ENCODE measurements at places on chromosomes 2 and 18. TPM values are rescaled to one million over a fixed set of nuclear protein-coding genes. Genes with fewer than 3 reads are reported as not detected.
A peak's percentile ranks its signal among the peaks of the same experiment; 100 is the strongest.

Gene RBKS
- 1.2 TPM for total RNA-seq

Gene RBMS1
- total RNA-seq: 112 TPM

Gene TMEM247
- total RNA-seq: not detected

Gene CAVIN2
- 23.0 TPM for total RNA-seq

Gene DLX2
- 0.99 TPM for total RNA-seq

Gene MYO1B
- 150 TPM for total RNA-seq

Gene SDC1
- 127 TPM for total RNA-seq

Gene CPO
- total RNA-seq: 0.89 TPM

Gene NGEF
- 3.9 TPM for total RNA-seq

GRCh38 chr2:171531291-171531690, 9.0 kb downstream of the CYBRD1 start:
- DNase-seq: no peak

DNA sequence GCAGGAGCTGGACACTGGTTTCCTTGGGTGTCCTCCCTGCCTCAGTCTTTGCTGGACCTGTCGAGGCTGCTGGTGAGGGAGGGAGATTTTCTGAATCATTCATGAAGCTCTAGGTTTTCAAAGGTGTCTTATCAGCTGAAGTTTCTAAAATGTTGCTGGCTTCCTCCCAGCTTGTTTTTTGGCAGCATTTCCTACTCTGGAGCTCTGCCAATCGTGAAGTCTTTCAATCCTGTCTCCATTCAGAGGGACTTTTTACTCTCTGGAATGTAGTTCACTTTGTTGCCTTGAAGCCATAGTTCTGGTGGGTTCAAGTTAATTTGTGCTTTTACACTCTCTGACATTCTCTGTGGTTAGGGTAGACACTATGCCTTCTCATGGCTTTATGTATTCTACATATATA, 23.9 kb downstream of the SNTG2 start:
- DNase-seq: no peak

DNA sequence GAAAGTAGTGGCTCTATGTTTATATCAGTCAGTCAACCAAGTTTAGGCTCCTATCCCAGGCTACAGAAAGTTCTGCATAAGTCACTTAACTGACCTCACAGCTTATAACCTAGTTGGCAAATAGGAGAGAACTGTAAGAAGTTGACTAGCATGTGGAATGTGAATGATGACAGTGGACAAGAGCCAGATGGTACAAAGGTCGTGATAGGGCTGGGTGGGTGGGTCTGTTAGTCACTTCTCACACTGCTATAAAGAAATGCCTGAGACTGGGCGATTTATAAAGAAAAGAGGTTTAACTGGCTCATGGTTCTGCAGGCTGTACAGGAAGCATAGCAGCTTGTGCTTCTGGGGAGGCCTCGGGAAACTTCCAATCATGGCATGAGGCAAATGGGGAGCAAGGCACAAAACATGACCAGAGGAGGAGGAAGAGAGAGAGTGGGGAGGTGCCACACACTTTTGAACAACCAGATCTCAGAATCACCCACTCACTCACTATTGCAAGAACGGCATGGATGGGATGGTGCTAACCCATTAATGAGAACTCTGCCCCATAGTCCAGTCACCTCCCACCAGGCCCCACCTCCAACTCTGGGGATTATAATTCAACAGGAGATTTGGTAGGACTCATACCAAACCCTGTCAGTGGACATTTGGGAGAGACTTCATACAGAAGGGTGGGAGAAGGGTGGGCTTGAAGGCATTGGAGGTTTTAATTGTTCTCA, 68.8 kb downstream of the LTBP1 start:
- peak; percentile 11 for DNase-seq

- no peak for DNase-seq
Observed at GRCh38 chr18:63788447-63789096, 13.4 kb downstream of the SERPINB7 start.

- no peak for DNase-seq
Observed at GRCh38 chr2:16882706-16883105, 217.1 kb upstream of the CYRIA start.

DNA sequence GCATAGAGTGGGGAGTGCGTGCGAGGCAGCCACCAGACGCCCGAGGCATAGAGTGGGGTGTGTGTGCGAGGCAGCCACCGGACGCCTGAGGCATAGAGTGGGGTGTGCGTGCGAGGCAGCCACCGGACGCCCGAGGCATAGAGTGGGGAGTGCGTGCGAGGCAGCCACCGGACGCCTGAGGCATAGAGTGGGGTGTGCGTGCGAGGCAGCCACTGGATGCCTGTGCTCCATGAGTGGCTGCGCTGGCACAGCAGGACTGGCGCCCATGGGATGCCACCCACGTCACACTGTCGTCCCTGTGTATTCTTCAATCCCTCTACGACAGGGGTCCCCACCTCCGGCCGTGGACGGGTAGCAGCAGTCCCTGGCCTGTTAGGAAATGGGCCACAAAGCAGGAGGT, 221.9 kb downstream of the HDAC4 start:
- DNase-seq: no peak

GRCh38 chr2:195548198-195548940, 108.7 kb upstream of the SLC39A10 start:
- DNase-seq: no peak

DNA sequence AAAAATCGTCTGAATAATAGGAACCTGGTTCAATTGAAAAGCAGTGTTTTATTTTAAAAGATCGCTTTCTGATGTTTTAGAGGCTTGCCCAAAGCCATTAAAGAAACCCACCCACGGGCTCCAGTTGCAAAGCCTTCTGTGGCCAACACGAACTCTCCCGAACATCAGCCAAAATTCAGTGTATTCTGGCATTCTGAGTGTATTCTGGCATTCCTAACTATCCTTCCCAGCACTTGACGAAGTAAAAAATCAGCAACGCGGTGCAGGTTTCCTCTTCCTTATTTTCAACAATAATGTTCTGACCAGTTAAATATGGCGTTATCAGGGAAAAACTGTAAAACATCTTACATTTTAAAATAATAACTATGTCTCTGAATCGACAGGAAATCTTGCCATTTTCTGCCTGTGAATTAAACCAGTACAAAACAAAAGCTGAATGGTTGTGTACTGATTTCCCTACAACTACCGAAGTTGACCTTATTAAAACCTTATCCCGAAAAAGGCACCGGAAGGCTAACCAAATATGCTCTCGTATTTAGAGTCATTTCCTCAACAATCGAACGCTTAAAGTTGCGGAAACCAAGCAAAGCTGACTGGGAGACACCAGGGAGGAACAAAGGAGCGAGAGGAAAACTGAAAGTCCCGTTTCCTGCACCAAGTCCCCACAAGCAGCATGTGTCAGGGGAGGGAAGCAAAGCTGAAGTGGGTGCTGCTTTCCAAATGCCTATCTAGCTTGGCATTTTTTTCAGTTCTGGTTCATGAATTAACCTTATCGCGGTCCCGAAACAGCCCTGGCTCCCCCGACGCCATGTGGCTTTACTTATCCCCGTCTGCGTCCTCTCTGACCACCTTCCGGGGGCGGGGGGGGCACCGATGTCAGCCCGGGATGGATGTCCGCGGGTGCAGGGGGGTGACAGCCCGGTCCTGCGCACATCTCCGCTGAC, 44.3 kb downstream of the ZNF516 start:
- DNase-seq: peak; percentile 75

GRCh38 chr18:76580288-76580962, 85.4 kb upstream of the ZNF516 start:
- no peak for DNase-seq

GRCh38 chr2:69013840-69014821, 1.2 kb downstream of the ANTXR1 start:
- DNase-seq: peak; percentile 75

GRCh38 chr2:51093016-51093415, 61.1 kb upstream of the NRXN1 start:
- no peak for DNase-seq

DNA sequence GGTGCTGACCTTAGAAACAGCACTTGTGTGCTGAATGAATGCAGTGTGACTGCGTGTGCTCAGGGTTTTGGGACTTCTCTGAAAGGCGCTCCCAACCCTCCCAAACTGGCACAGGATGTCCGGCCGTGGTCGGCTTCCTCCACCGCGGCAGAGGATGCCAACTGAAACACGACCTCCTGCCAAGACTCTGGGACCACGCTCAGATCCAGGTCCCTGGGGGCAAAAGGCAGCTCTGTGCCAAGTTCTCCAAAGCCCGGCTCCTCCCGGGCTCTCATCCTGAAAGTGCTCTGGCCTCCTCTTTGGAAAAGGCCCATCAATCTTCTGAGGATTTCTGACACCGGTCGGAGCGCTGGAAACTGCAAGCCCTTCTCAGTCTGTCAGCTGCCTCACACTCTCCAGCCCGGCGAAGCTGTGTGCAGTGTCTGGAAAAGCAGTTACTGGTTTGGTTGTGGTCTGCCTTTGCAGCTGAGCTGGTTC, 32.3 kb upstream of the ZBTB7C start:
- peak; percentile 15 for DNase-seq

GRCh38 chr18:67973916-67974315, 457.4 kb upstream of the DSEL start:
- DNase-seq: no peak

DNA sequence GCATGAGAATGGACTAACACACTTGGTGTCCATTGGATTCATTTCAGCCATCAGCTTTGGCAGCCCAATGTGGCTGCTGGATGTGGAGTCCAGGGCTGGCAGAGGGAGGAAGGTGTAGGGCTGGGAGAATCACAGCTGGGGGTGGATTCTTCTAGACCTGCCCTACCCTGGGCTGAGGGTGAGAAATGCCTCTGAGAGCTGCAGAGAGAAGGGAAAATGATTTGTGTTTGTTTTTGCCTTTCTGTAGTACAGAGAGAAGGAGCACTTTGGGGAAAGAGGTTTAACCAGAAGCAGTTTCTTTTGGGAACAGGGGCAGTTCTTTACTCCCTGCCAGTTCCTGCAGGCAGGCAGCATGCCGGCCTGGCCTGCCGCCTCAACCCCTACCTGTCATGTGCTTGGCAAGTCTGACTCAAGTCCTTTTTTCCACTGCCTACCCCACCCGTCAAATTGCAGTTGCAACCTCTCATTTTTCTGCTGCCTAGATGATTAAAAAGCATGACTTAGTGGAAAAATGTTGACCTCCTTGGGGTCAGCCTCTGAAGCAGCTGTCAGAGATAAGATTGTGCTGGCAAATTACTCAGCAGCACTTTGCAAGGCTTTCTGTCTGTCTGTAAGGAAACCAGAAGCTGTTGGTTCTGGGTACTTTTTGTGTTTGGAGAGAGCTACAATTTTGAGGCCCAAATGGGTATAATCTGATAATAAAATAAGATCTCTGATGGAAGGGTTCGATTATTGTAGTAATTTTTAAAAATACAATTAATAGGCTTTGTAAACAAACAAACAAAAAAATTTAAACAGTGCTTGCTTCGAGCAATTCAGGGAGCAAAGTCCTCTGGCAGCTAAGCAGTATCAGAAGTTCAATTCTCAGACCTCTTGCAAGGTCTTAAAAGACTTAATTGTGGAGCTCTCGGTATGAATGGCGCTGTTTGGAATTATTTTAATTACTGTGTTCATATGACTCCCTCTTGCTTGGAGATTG, 21.7 kb downstream of the LBH start:
- DNase-seq: peak; percentile 30

DNA sequence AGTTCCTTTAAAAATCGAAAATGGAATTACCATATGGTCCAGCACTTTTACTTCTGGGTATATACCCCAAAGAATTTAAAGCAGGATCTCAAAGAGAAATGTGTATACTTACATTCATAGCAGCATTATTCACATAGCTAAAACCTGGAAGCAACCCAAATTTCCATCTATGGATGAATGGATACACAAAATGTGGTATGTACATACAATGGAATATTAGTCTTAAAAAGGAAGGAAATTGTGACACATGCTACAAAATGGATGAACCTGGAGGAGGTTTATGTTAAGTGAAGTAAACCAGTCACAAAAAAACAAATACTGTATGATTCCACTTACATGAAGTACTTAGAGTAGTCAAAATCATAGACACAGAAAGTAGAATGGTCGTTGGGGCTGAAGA, 147.9 kb upstream of the LTBP1 start:
- no peak for DNase-seq

DNA sequence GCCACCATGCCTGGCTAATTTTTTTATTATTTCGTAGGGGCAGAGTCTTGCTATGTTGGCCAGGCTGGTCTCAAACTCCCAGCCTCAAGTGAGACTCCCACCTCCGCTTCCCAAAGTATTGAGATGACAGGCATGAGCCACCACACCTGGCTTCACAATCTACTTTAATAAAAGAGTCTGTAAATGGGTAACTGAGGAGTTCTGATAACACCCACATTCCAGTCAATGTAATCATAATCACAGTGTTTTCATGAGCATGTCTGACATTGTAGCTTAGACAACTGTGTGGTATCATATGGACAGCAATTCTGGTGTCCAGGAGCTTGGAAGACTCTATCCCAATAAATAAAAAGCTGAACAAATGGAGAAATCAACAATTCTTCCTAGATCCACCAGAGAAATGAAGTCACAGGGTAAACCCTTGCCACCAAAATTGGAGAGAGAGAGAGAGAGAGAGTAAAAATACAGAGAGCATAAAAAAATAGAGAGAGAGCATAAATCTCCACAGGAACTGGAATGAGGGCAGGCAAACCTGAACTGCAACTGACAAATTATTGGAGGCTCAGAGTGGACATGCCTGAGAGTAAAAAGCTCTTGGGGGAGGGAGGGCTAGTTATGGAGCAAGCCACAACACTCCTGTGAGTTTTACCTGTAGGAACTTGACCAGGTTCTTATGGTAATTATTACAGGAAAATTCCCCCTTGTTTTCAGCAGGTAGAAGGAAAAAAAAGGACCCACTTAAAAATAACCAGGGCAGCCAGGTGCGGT, 12.4 kb upstream of the NBEAL1 start:
- no peak for DNase-seq

GRCh38 chr2:65955259-65955658, 479.7 kb upstream of the MEIS1 start:
- no peak for DNase-seq

DNA sequence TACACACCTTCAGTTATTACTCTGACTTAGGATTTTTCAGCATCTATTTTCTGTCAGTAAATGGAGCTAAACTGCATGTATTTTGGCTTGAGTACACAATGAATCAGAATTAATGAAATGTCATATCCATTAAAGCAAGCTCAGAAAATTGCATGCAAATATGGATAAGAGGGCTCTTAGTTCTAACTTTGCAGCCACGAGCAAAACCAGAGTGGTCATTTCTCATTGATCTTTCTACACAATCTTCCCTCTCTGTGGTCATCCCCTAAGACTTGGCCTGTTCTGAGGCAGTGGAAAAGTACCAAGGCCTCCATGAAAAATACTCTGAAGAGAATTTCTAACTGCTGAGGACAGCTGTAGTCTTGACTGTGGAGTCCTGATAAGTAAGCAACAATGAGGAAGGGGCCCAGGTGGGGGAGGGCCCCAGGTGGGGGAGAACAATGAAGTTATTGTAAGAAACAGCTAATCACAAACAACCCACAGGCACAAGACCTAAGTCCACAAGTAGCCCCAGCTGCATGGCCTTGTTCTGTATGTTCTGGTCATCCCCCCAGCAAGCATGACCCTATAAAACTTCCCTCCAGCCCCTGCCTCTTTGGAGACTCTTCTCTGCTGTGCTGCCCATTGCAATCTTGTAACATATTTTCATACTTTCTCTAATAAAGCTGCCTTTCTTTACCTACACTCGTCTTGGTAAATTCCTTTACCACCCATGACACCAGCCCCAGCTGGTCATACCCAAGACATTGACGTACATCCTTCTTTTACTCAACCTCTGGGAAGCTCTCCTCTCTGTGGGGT, 230.3 kb downstream of the TDRD15 start:
- no peak for DNase-seq
